WTC11 (cell line): ENCODE measurements at places on chromosomes 12 and 14.
A peak's percentile ranks its signal among the peaks of the same experiment; 100 is the strongest.

- peak; percentile 7 for DNase-seq
Observed at GRCh38 chr12:131094831-131095805, 141.4 kb downstream of the ADGRD1 start.

- no peak for DNase-seq
Observed at GRCh38 chr14:94969766-94970165, 187.6 kb downstream of the DICER1 start.

- DNase-seq, result no peak
Observed at GRCh38 chr12:104694161-104694560, 237.4 kb downstream of the CHST11 start.

- DNase-seq, result no peak
Observed at GRCh38 chr12:46473634-46474329, 101.2 kb upstream of the SLC38A2 start.

- DNase-seq, result no peak
Observed at GRCh38 chr14:58245562-58245961, 919 bp downstream of the PSMA3 start.

DNA sequence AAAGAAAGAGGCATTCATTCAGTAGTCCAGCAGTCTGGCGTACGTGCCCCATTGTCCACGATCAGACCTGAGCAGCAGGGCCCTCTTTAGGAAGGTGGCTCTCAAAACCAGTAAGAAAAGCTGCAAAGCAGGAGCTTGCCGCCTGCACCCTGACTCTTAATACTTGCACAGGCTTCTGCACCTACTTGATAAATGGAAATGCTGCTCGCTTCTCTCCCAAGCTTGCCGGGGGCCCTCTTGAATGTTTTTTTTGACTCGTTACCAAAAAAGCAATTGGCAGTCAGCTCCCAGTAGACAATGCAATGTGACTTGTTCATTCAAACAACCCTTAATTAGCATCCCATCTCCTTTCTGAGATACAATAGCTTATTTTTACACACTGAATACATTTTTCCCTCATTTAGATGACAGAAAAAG is 27.2 kb upstream of the PTPRB start:
- peak; percentile 23 for DNase-seq

DNA sequence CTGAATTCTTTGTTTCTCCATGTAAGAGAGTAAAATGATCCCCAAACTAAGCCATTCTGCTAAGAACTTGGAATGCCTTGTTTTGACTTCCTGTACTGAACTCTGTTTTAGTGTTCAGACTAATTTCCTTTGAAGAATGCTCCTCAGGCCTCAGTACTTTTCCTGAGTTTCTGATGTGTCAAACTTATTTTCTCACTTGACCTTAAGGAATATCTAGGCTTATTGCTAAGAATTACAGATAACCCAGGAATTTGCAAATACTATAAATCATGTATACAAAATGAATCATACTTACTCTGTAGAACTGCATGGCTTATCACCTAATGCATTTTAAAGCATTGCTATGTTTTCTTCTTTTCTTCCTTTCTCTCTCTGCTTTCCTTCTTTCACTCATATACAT is 93.1 kb upstream of the PKP2 start:
- no peak for DNase-seq

- DNase-seq, result no peak
Observed at GRCh38 chr12:47762850-47763465, 4.3 kb upstream of the RAPGEF3 start.

DNA sequence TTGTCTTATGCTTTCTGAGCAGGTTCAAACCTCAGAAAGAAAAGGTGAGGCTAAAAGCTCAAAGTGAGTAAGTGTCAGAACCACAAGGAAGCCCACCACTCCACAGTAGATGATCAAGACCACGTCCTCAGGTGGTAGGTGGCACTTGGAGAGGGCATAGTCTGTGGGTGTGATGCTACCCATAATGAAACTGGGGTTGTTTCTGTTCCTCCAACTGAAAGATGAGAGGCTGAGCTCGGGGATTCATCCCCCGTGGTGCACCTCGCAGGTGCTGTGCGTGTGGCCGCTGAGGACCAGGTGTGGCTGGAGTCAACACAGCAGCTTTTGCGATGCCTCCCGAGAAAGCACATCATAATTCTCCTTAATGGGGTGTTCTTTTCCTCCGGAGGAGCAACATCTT is 285.7 kb downstream of the TTC8 start:
- DNase-seq, result no peak

GRCh38 chr12:3247629-3248161 is 170.5 kb downstream of the TSPAN9 start:
- DNase-seq, result no peak

DNA sequence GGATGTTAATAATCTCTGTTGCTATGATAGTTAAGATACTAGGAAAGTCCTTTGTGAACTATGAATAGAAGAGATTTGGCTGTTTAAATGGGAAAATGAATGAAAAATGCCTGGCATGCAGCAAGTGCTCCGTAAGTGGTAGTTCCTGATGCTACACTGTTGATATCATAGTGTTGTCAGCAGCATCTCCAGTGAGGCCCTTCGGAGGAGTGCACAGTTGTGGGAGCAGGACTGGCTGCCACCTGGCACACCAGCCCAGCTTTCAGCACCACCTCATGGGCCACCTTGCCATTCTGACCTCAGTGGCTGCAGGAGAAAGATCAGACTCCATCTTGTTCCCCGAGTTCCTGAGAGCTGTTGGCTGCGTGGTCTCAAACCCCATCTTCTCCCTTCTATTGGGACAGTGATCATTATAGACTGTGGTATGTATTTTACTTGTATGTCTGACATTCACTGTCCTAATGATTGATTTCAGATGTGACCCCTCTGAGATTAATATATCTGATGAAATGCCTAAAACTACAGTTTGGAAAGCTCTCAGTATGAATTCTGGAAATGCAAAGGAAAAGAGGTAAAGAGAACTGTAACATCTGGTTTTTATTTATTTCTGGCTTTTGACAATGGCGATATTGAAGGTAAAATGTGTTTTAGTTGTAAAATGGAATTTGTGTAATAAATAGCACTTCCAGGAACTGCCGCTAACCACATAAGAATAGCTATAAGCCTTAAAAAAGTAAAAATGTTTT is 80.9 kb downstream of the SLC4A8 start:
- DNase-seq, result no peak

- DNase-seq, result no peak
Observed at GRCh38 chr14:106094654-106095189, 568.3 kb downstream of the TMEM121 start.

DNA sequence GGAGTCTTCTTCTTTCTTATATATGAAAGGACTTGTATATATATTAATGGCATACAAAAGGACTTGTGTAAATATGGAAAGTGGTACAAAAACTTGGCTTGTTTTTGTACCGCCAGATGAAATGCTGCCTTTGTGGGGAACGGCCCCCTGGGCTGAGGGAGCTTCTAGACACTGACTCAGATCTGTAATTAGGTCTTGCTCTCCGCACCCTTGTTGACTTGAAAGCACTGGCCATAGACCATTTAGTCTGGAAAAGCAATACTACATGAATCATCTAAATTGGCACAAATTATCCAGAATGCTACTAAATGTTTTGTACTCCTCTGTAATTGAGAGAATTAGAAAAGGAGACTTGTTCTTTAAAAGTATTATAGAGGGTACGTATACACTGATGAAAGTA is 399.9 kb upstream of the RGS6 start:
- DNase-seq, result no peak

DNA sequence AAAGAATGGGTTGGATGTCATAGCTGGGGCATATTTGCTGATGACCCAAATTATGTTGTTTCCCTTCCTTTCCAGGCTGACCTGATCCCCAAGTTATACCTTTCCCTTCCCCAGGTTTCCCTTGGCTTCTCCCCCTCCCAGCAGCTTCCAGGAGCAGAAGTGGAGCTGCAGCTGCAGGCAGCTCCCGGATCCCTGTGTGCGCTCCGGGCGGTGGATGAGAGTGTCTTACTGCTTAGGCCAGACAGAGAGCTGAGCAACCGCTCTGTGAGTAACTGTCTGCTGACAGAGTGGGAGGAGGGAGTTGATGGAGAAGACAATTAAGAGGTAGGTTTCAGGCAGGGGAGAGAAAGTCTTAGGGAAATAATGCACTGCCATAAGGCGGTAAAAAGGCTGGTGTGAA is 25.0 kb downstream of the A2ML1 start:
- no peak for DNase-seq

GRCh38 chr12:40106655-40107054 is 774 bp upstream of the SLC2A13 start:
- DNase-seq, result no peak

- no peak for DNase-seq
Observed at GRCh38 chr12:25500651-25501050, 52.4 kb downstream of the LMNTD1 start.

DNA sequence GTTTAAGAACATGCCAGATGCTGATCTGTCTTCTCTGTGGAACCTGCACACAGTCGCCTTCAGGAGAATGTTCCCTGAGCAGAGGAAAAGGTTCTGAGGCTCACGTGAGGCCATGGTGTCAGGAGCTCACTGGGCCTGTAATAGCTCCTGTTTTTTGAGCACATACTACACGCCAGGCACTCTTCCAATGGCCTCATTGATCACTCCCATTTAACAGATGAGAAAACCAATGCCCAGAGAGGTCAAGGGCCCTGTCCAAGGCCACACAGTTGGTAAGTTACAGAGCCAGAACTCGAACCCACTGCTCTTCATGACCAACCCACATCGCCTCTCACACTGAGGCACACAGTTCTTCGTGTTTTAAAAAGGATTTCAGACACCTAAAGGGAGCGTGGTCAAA is 7.3 kb upstream of the HHIPL1 start:
- no peak for DNase-seq

DNA sequence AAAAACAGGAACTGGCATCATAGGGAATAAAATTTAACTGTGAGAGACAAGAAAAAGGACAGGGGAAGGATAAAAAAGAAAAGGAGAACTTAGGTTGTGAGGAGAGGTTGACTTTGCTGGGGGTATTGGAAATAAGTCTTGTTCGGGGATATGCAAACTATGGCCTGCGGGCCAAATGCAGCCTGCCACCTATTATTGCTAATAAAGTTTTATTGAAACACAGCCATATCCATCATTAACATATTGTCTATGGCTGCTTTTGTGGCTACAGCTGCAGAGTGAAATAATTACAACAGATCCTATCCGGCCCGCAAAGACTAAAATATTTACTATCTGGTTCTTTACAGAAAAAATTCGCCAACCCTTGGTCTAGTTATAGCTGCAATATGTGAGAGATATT is 18.6 kb downstream of the BBS10 start:
- DNase-seq, result no peak

DNA sequence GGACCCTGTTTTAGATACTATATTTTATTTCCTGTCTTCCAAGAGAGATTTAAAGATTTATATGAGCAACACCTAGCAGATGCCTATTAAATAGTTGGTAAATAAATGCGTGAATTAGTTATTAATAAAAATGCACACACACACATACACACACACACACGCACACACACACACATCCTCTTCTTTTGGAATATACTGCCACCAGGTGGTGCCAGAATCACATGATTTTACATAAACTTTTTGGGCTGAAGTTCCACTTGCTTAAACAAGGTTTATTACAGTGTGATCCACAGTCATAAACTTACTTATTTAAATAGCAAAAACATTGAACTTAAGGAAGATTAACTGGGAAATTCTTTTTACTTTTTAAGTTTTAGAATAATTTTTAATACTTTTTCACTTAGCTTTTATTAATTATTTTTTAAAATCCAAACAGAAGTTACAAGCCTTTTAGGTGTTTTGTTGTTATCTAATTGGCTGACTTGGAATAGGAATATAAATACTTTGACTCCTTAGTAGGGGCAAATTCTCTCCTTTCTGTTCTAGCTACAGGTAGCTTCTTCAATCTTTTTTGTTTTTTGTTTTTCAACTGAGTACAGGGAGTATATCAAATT is 17.5 kb downstream of the RAD51B start:
- no peak for DNase-seq

DNA sequence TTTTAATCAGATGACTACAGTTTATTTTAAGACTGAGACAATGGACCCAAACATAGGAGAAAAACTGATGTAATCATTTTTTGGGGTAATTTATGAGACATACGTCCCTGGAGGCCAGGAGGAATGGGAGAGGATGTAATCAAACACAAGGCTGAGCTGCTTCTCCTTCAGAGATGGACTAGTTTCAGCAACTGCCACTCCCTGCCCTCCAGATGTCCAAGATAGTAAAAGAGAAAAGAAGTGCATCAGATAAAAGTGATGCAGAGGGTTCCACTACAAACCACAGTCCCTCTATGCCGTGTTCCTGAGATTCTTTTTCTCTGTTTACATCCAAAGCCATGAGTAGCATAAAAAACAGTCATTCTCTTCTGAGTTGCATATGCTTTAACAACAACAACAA is 101.1 kb downstream of the DACT1 start:
- no peak for DNase-seq

DNA sequence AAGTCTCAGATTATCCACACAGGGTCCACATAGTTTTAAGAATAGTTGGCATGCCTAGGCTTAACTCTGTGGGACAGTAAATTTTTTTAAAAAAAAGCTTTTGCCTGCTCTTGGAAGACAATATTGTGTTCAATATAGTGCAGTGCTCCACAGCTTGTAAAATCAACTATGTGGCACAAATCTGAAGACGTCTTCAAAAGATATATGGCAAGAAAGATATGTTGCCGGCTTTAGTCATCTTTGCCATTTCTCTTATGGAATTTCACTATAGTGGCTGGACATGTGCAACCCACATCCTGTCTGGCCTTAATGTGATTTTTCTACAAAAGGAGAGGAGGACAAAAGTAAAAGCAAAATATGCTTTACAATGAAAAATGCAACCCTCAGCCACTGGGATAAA is 90.5 kb downstream of the MGST1 start:
- DNase-seq, result no peak

DNA sequence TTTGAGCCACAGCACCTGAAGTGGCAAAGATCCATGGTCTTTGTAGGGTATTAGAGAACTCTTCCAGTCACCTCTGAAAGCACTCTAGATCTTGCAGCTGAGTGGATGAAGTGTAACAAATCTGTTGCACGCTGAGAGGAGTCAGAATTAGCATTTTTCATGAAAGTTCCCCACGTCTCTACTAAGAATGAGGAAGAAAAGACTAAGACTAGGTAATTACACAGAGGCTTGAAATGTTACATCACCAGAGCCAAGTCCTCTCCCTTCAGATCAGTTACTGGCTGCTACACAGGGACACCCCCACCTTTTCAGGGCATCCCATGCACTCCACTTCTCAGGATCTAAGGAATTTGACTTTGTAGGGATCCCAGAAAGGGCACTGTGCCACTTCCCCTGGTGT is 98.6 kb upstream of the FKBP4 start:
- no peak for DNase-seq

DNA sequence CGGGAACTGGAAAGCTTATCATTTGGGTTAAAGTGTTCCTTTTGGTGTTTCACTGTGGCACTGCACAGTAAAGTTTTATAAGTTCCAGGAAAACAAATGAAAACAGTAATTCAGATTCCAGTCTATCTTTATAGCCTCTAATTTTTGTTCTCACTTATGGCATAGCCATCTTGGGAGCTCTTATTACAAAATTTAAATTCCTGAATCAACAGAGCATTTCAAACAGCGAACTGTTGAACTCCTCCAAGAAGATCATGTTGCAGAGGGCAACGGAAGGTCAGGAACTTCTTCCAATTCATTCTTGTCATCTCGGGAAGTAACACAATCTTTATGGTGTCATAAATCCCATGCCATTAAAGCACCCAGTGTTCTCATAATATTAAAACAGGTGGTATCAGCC is 229.1 kb downstream of the KCNC2 start:
- DNase-seq, result no peak

GRCh38 chr14:39102265-39102968 is 618 bp downstream of the SEC23A start:
- DNase-seq, result no peak

- no peak for DNase-seq
Observed at GRCh38 chr12:80778005-80778541, 61.4 kb downstream of the MYF5 start.

GRCh38 chr12:52616680-52617402 is 1.5 kb downstream of the KRT73 start:
- DNase-seq, result no peak
